ENCODE measurements at places on chromosomes 7 and 10. TPM values are rescaled to one million over a fixed set of nuclear protein-coding genes. Genes with fewer than 3 reads are reported as not detected.

GARIN1A gene
- total RNA-seq, result 2.4 TPM

RAB19 gene
- total RNA-seq, result not detected

LEP gene
- 4.1 TPM for total RNA-seq

CLRN3 gene
- not detected for total RNA-seq

GCK gene
- 0.36 TPM for total RNA-seq

PLPP4 gene
- total RNA-seq, result 2.1 TPM

PLCE1 gene
- 0.61 TPM for total RNA-seq

PNLIPRP3 gene
- not detected for total RNA-seq
